DMS79 (cell line): ENCODE measurements at places on chromosomes 7 and 10.

DNA sequence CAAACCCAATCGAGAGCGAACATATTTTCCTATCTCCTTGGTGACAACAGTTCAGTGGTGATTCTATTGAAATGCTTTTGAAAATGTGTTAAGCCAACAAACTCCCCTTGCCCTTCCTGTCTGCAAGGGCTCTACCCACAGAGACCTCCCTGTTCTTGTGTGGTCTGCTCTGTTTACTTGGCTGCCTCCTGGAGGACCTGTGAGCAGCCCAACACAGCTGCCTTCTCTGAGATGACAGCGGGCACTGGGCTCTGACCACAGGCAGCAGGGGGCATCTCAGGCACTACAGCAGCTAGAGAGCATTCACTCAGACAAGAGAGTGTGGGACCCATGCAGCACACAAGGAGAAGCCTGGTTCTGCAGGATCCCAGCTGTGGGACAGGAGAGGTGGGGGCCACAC, 416.4 kb downstream of the TCERG1L start:
- DNase-seq: peak; percentile 27

DNA sequence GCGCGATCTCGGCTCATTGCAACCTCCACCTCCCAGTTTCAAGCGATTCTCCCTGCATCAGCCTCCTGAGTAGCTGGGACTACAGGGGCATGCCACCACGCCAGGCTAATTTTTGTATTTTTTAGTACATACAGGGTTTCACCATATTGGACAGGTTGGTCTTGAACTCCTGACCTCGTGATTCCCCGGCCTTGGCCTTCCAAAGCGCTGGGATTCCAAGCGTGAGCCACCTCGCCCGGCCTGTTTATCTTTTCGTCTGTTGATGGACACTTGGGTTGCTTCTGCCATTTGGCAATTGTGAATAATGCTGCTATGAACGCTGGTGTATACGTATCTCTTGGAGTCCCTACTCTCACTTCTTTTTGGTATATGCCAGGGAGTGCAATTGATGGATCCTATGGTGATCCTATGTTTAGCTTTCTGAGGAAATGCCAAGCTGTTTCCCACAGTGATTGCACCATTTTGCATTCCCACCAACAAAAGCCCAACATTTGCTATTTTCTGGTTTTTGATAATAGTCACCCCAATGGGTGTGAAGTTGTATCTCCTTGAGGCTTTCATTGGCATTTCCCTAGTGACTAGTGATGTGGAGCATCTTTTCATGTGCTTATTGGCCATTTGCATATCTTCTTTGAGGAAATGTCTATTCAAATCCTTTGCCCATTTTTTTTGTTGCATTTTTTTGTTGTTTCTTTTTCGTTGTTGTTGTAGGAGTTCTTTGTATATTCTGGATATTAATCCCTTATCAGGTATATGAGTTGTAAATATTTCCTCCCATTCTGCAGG, 3.5 kb downstream of the ANTXRL start:
- DNase-seq: no peak

DNA sequence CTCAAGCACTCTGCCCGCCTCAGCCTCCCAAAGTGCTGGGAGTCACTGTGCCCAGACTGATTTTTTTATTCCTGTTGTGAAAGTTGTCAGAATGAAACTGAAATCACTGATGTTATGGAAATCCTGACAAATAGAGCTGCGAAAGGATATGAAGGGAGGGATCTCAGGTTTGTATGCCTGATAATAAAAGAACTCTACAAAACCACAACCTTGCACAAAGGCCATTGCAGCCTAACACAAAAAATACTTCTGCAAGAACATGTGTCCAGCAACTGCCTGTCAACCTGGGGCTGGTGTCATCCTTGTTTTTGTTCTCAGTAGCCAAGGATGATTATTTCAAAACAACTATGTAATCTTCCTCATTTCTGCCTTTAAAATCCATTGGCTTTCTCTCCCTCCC, 126.1 kb downstream of the NEBL start:
- no peak for DNase-seq

DNA sequence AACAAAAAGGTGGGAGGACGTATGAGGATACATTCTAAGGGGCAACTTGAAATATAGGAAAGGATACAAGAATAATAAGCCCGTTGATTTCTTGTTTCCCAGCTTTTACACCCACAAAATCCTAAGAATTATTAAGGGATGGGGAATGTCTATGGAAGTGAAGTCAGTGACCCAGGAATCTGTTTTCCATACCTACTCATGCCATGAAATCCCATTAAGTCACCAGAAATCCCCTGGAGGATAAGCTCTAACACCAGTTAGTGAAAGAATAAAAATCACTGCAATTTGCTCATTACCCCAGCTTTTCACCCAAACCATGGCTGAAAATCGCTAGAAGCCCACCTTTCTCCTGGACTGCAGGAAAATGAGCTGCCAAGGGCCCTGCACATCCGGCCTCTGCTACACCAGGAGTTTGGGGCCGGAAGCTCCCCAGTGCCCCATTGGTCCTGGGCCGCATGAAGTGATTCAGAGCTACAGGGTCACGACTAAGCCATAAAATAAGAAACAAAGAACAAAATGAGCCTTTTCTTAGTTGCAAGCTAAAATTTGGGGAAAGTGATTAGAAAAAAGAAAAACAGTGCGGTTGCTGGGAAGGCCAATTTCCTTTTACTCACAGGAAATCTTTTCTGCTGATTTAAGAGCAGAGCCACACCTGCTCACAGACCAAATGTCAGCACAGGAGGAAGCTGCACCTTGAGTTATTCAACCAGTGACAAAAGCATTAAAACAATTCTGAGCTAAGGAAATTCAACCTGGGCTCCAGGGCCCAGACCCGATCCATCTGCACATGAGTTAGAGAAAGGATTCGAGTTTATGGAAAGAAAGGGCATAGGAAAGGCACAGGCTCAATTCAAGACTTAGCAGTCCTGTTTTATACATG, 40.3 kb downstream of the HIPK2 start:
- no peak for DNase-seq

DNA sequence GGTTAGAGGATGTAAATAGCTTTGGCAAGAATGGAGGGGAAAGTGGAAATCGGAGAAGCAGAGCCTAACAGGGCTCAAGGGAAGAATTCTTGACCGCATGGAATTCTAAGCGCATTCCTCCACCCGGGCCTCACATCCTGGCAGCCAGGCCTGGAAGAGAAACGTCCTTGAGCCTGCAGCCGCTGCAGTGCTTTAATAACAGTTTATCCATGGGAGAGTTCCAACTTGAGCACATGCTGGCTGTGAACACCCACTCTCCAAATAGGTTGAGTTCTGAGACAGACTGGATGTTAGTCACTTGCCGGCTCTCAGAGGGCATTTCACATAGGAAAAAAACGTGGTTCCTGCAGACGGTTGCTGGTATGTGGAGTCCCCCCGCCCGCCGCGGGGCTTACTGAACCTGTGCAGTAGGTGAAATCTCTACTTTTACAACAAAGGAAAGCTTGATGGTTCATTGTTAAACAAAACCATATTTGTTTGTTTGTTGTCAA, 61.4 kb upstream of the STEAP1B start:
- no peak for DNase-seq

DNA sequence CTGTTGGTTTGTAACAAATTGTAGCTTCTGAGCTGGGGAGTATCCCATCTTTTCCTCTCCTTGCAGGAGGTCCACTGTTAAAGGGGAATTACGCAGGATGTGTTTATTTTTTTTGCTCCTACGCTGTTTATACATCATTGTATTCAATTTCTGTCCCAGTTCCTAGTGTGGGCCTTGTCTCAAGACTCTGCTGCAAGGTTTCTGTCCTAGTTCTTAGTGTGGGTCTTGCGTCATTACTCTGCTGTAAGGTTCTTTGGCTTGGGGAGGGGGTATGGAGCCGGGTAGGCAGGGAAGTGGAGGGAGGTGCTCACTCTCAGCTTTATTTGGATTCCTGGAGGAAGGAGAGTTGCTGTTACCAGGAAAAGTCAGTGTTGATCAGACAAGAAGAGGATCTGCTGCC, 64.0 kb upstream of the TRIM8 start:
- DNase-seq: no peak

- DNase-seq: no peak
Measured at GRCh38 chr10:124345521-124345920, 73.2 kb downstream of the OAT start.

DNA sequence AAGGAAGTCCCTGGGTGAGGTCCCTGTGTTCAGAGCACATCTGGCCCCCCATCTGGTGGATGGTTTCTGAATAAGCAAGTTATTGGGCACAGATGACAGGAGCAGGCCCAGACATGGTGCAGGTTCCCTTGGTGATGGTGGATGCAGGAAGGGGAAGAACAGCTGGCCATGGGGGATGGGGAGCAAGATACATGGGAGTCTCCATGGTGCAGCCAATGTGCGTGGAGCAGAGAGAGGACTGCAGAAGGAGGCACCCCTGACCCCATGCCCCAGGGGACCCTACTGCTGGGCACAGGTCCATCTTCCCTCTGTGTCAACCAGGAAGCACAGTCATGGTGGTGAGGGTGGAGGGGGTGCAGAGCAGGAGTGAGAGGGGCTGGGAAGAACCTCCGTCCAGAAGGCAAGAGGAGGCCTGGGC, 43.8 kb upstream of the RABGEF1 start:
- no peak for DNase-seq

DNA sequence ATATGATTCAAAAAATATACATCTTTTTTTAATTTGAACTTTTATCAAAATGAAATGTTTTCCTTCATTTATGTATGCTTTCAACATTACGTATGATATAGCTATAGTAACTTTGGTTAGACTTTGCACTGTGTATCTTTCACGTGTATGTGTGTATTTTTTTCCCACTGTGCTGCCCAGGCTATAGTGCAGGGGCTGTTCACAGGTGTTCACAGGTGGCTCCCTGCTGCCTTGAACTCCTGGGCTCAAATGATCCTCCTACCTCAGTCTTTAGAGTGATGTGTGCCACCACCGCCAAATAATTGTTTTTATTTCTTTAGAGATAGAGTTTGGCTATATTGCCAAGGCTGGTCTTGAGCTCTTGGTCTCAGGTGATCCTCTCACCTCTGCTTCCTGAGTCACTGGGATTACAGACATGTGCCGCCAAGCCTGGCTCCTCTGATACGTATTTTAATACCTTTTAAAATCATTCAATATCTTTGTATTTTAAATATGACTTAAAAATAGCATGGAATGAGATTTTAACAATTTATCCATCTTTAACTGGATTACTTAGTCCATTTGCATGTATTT, 29.0 kb downstream of the FANK1 start:
- DNase-seq: no peak

DNA sequence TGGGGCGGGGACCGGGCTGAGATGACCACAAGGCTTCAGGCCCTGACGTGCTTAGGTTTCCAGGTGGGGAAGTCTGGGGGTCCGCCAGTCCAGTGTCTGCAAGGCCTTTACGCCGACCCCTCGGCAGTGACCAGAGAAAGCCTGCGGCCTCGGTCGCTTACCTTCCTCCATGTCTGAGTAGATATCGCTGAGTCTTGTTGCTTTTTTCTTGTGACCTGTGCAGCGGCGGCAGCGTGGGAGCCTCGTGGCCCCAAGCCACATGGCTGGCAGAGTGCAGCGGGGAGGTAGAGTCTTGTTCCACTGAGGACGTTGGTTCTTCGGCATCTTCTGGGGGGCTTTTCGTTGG, 329 bp downstream of the NOLC1 start:
- no peak for DNase-seq

- DNase-seq: no peak
Measured at GRCh38 chr7:28804990-28805389, 153.1 kb downstream of the TRIL start.

DNA sequence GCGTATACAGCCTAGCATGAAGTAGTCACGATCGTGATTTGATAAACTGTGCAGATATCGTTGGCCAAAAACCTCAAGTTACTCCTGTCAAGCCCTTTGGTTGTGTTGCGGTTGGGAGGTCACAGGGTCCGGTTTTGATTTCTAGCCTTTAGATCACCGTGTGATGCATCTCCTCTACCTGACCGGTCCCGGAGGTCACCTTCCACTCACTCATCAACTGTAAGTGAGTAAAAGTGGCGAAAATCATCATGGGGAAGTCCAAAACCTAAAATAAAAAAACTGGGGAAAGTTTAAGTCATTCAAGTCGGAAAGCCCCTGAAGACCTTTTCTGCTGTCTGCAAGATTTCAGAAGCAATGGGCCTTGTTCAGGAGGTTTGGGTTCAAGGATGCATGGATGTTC, 62.8 kb downstream of the ADARB2 start:
- no peak for DNase-seq

DNA sequence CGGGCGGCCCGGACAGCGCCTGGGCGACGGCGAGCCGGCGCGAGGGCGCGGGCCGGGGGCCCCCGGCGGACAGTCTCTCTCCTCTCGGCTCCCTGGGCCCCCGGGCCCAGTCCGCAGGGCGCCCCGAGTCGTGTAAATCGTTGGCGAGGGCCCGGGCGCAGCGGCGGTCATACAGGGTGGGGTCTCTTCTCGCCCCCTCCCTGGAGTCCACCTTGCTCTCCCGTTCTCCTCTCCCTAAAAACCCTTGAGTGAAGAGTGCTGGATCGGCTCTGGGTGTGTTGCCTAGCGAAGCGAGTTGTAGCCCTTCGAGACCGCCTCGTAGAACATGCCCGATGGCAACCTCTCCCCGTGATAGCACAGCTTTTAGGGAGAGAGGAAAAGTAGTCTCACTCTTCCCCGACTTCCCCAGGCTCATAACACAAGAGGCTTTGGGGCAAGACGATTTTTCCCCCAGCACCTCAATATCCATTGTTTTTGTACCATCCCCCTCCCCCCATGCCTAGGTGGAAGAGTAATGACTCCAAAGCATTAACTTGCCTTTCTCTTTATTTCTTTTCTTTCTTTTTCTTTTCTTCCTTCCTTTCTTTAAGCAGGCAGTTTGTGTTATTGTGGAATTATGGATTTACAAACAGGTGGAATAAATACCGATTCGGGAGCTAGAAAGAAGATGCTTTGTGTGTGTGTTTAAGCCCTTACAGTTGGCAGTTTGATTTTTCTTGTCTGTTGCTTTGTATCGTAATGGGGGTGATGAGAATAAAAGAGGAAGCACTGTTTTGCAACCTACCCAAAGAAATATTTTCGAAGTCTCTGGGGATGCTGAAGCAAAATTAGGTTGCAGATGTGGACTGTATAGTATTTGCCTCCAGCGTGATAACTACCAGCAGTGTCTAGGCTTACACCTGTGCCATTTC, 822 bp downstream of the SHOC2 start:
- DNase-seq: peak; percentile 34
